ENCODE measurements at places on chromosomes 16 and 17.

DNA sequence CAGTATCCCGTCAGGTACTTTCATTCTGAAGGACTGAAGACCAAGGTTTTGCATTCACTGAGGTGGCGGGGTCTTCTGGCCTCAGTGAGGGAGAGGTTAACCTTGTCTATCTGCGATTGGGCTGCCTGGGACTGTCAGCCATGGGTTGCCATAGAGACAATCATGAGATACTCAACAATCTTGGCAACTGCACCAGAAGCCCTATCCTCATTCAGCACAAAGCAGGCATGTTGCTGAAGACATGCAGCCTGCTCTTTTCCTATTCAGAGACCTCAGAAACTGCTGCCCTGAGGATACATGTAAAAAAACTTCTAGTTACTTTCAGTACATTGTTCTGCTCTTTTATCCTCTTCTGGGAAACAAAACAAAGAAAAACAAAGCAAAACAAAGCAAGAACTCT lies 146.3 kb upstream of the PIRT start:
- DNase-seq = no peak

DNA sequence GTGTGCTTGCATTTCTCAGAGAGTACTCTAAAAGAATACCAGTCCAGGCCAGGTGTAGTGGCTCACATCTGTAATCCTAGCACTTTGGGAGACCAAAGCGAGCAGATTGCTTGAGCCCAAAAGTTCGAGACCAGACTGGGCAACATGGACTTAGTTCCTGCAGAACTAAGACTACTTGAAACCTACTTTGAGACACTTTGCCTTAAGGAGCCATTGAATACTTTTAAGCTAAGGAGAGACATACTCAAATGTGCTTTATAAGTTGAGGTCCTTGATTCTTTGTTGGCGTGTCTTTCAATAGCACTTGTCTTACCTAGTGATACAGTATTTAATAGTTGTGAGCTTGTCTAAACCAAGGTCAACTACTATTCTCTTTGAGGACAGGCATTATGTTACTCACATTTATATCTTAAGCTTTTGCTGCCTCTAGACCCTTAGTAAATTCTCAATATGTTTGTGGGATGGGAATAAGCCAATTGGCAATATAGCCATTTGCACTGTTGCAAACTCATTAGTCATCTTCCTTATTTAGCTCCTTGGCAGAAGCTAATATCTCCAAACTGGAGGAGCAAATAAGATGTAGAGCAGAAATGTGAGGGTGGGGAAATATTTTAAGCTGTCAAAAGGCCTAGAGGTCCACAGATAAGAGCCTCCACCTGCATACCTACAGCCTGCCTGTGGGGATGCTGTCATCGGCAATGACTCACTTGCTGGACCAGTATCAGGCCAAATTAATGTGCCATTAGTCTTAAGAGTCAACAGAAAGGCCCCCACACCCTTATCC lies 16.3 kb downstream of the SCPEP1 start:
- no peak for DNase-seq

GRCh38 chr16:9660898-9661297 lies 521.3 kb downstream of the GRIN2A start:
- DNase-seq = no peak

GRCh38 chr16:75550211-75550662 lies 5.8 kb downstream of the TMEM231 start:
- DNase-seq = peak; percentile 44

GRCh38 chr16:31201582-31202413 lies 762 bp downstream of the PYCARD start:
- no peak for DNase-seq

GRCh38 chr17:57751348-57751971 lies 6.4 kb upstream of the CCDC182 start:
- no peak for DNase-seq

DNA sequence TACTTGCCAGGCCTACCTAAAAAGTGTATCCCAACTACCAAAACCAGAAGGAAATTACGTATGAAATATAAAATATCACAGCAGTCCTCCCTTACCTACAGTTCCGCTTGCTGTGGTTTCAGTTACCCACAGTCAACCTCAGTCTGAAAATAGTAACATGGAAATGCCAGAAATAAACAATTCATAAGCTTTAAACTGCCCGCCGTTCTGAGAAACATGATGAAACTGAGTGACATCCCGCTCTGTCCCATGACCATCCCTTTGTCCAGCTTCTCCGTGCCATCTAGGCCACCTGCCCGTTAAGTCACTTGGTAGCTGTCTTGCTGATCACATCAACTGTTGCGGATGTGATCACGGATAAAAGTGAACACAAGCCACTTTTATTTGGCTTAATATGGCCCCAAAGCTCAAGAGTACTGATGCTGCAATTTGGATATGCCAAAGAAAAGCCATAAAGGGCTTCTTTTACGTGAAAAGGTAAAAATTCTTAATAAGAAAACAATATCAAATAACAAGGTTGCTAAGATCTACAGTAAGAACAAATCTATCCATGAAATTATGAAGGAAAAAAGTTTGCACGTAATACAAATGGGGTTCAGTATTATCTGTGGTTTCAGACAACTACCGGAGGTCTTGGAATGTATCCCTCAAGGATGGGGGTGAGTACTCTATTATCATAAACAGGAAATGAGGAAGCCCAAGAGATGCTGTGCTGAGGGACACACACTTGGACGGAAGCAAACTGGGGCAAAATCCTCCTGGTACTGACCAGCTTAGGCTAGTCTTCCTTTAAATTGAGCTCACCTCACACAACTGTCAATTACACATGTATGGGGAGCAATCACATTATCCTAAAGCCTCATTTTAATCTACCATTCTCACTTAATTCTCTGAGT lies 8.2 kb downstream of the USP22 start:
- DNase-seq = peak; percentile 66

DNA sequence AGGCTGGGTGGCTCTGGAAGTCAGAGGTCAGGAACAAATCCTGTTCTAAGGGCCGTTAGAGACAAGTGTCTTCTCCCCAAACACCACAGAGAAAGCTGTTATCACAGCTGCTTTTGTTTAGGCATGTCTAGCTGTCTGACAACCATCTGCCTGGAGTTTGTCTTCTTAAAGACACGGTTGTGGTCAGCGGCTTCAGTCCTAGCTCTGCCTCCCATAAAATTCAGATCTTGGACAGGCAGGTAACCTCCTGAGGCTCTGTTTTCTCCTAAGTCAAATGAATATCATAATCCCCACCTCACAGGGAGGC lies 2.3 kb upstream of the ITGA3 start:
- no peak for DNase-seq

DNA sequence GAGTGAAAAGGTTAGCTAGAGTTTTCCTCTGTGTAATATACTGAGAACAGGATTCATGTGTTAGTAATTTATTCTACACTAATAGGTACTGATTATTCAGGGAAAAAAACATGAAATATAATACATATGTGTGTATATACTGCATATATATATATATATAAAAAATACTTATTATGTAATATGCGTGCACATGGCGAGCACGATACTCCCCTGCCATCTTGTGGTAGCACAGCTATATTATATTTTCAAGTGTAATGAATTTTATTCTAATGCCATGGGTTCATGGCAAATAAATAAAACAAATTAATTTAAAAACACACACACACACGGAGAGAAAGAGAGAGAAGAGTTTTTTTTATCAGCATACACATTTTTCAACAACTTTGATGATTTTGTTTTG lies 460.6 kb downstream of the KCNJ2 start:
- peak; percentile 38 for DNase-seq

GRCh38 chr16:48231727-48232492 lies 12.2 kb upstream of the LONP2 start:
- peak; percentile 55 for DNase-seq

DNA sequence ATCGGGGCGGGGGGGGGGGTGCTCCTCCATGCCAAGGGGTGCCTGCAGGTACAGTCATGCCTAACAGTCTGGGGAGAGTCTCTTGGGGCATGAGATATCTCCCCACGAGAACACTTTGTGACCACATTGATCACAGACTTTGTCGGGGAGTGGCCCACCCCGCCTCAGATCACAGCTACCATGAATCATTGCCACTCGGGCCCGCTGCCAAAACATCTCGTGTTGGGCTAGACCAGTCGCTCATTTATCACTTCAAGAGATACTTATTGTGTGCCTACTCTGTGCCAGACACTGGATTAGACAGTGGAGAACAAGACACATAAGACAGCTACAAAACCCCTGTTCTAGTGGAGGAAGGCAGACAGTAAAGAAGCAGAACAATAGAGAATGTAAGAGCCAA lies 72.6 kb downstream of the CLEC16A start:
- peak; percentile 74 for DNase-seq

DNA sequence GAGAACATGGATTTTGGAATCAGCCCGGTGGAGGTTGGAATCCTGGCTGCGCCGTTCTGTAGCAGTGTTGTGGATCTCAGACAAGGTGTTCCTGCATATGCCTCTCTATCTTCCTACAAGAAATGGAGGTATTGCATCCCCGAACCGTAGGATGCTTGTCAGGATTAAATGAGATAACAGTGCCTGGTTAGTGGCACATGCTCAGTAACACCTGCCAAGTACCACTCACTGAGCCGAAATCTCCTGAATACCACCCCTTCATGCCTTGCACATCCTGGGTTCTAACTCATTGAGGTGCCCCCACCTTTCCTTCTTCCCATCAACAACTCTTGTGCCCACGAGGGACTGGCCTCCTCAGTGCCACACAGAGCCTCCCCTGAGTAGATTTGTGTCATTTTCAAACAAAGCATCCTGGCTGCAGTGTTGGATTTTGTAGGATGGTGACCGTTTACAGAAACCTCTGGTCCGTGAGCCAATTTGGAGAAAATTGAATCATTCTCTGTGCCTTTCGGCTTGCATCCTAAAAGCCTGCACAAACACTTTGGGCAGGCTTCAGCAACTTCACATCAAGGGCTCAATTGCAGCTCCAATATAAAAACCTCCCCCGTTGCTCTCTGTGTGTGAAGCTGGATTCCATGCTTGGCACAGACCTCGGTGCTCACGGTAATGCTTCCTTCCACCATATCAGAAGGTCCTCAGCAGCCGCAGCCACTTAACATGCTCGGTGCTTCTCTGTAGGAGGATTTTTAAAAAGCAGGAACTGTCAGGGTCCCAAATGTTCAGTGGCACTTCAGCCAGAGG lies 84.2 kb downstream of the WWOX start:
- DNase-seq = no peak

- DNase-seq = peak; percentile 78
Observed at GRCh38 chr17:72122765-72123529, 2.1 kb downstream of the SOX9 start.

GRCh38 chr17:2137342-2138098 lies 82.6 kb downstream of the HIC1 start:
- DNase-seq = peak; percentile 88

- DNase-seq = no peak
Observed at GRCh38 chr16:15757077-15757386, 99.8 kb downstream of the MYH11 start.

DNA sequence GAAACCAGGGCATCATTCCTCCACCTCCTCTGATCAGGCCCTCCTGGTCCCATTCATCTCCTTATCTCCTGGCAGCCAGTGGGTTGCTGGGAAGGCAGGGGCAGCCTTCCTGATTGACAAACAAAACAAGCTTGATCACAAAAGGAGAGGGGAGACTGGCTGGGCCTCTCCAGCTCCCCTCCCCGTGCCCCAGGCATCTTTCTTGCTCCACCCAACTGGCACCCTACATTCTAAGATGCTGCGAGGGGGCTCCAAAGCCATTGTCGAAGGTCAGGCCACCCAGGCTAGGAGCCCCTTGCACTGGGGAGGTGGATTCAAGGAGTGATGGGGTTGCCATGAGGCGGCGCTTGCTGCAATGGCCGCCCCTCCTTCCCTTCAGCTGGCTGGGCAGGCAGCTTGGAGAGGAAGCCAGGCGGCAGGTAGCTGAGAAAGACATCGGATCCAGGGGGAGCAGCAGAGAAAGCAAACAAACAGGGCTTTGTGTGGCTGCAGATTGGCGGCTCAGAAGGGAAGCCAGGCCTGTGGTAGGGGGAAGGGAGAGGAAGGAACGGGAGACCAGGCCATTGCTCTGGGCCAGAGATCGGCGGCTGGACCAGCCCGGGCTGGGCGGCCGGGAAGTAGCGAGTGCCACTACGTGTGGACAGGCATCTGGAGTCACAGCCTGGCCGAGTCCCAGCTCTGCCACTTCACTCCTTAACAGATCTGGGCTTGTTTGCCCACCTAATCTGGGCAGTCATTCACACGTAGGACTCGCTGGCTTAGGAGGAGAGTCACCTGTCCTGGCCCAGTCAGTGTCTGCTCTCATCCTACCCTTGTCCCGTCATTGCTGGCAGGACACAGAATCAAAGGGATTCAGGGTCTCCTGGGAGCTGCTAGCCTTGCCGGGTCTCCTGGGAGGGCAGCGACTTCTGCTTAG lies 12.3 kb downstream of the RAI1 start:
- peak; percentile 38 for DNase-seq

DNA sequence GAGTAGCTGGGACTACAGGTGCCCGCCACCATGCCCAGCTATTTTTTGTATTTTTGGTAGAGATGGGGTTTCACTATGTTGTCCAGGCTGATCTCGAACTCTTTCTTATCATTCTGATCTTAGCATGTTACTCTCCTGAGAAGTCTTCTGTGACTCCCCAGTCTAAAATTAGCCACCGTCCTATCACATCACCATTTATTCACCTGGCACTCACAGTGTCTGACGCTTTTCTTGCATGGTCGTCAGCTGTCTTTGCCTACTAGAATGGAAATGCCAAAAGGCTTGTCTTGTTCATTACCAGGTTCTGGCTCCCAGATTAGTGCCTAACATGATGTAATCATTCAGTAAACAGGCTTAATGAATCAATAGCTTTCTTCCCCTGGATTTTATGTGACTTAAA lies 23.8 kb downstream of the TOM1L1 start:
- no peak for DNase-seq

DNA sequence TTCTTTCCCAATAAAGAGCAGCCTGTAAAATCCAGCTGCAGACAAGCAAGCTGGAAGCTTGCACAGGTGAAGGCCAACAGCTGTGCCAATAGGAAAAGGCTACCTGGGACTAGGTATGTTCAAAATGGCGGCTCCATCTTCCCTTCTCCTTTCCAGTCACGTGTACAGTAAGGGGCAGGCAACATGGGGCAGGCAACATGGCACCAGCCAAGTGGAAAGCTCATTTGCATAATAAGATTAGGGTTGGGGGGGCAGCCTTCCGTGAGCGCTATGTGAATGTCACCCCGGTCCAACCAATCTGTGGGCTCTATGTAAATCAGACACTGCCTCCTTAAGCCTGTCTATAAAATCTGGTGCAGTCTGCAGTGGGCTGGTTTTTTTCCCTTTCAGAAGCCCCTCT lies 31.3 kb downstream of the TVP23A start:
- DNase-seq = no peak

DNA sequence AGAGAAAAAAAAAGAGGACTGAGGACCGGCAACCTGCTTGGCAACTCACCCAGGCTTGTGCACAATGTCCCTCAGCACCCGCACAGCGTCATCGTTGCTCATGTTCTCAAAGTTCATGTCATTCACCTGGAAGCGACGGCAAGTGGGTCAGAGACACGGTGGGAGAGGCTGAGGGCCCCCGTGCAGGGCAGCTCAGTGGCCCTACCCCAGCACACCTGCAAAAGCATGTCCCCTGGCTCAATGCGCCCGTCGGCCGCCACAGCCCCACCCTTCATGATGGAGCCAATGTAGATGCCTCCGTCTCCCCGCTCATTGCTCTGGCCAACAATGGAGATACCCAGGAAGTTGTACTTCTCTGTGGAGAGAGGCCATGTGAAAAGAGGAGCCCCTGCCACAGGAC lies 5.4 kb downstream of the DVL2 start:
- DNase-seq = no peak

All from ELR (cell line).